Posterior vena cava (tissue), 2 donors: ENCODE measurements at places on chromosomes 16 and 17. TPM values are rescaled to one million over a fixed set of nuclear protein-coding genes. Genes with fewer than 3 reads are reported as not detected.

The OR1F1 gene
- total RNA-seq, result not detected

DNA sequence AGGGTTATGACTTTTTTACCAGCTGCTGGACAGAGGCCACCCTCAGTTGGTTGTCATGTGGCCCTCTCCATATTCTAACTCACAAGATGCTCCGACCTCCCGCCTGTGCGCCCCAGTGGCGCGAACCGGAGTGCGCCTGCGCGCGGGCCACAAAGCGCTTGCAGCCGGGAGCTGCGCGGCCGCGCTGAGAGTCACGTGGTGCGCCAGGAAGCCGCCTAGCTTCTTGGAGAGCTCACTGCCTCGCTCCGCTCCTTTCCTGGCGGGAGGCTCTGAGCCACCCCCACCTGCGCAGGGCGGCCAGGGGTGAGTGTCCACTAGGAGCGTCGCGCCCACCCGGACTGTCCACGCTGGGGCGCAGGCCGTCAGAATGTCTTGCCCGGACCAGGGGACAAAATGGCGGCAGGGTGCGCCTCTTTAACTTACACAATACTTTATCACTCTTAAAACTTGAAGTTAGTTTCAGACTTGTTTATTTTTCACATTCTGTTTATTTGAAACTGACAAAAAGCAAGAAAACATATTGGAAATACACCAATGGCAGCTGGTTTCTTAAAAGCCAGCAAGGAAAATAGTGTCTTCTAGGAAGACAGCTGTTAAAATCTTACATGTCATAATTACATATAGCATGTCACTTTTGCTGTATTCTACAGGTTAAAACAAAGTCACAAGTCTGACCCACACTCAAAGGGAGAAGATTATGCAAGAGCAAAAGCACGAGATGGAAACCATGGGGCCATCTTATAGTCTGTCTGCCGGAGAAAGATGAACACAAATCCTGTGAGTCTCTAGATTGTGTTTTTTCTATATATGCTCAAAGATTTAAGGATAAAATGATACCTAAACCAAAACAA, 357.9 kb downstream of the CNTNAP4 start:
- DNase-seq, result no peak

DNA sequence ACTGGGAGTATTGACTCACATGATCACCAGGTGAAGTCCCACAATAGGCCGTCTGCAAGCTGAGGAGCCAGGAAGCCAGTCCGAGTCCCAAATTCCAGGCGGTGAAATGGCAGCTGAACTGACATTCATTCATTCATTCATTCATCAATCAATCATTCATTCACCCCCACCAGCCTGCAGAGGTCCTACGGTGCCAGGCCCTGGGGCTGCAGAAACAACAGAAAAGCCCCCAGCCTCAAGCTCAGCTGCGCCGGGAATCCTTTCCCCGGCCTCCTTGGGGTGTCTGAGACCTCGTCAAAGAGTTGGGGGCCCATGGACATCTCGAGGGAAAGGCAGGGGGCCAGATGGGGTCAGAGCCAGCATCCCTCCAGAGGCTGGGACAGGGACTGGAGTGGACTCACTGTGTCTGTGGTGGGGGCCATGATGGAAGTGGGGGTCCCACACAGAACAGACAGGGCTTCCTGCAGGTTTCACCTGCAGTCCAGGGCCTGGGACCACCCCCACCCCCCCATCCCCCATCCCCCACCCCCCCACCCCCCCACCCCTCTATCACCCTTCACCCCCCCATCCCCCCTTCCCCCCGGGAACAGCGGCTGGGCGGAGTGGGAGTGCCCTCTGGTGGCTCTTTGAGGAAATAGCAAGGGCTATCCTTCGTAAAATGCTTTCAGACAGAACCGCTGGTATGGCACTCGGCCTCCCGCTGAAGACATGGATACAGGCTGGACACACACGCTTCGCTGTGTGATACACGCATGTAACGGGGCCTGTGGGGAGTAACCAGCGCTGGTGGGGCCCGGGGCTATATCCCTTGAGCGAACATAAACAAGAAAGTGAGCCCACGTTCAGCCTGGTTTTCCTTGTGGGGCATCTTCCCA, 8.5 kb upstream of the ZC3H18 start:
- DNase-seq, result no peak

The EPX gene
- not detected for total RNA-seq

The CCDC200 gene
- total RNA-seq, result not detected
